Stimulated activated CD4-positive, alpha-beta T cell treated with anti-CD3 and anti-CD28 coated beads, Interleukin-15, amount 100 ng/mL, for 48 hours (primary cell): ENCODE measurements at places on chromosomes 11 and 22.

GRCh38 chr22:20257212-20258020, 10.7 kb downstream of the RTN4R start:
- DNase-seq, result no peak

- no peak for DNase-seq
These were observed 73.4 kb downstream of the ARHGEF12 start for GRCh38 chr11:120409655-120410054.

- no peak for DNase-seq
These were observed 14.4 kb downstream of the ZBTB16 start for GRCh38 chr11:114073828-114074381.

DNA sequence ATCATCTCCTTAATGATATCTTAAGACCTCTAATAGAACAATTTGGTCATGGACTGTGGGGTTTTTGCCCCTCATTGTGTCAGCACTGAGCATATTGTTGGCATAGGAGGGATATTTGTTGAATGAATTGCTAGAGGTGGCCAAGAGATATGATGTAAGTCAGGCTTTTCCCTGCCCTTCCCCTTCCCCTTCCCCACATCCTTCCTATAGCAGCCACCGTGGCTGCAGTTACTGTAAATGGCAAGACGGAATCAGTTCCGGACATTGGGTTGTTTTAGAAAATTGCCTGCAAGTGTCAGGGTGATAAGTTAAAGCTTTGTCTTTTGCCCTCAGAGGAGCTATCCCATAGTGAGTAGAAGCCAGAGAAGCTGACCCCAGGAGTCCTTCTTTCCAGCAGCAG, 23.0 kb downstream of the LIMK2 start:
- DNase-seq, result no peak

- DNase-seq, result no peak
These were observed 54.4 kb upstream of the SYN3 start for GRCh38 chr22:33112580-33112979.

GRCh38 chr11:135002236-135002635, 590.2 kb upstream of the B3GAT1 start:
- no peak for DNase-seq

DNA sequence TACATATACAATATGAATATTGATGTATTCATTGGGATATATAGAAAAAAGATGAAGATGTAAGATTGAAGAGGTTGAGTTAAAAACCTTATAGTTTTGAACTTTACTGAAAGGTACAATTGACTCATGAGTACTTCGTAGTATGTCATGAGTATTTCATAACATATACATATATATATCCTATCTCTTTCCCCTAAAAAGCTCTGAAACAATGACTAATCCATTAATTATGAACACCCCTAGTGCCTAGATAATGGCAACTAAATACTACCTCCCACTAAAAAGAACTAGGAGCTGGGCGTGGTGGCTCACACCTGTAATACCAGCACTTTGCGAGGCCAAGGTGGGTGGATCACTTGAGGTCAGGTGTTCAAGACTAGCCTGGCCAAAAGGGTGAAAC, 31.5 kb downstream of the SLC35F2 start:
- no peak for DNase-seq

DNA sequence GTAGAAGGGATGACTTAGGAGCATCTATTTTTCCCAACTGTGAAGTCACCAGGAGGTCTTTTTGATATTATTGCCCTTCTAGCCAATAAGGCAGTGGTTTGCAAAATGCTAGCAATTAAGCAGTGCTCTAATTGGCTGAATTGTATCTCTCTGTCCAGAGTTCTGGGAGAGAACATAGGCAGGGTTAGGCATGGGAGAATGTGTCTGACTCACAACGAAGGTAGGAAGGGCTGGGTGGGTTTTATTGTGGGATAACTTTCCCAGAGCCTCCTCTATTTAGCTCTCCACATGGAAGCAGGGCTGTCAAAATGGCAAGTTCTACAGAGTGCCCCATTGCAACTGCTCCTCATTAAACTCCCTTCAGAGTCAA, 415.9 kb upstream of the CADM1 start:
- DNase-seq, result no peak

DNA sequence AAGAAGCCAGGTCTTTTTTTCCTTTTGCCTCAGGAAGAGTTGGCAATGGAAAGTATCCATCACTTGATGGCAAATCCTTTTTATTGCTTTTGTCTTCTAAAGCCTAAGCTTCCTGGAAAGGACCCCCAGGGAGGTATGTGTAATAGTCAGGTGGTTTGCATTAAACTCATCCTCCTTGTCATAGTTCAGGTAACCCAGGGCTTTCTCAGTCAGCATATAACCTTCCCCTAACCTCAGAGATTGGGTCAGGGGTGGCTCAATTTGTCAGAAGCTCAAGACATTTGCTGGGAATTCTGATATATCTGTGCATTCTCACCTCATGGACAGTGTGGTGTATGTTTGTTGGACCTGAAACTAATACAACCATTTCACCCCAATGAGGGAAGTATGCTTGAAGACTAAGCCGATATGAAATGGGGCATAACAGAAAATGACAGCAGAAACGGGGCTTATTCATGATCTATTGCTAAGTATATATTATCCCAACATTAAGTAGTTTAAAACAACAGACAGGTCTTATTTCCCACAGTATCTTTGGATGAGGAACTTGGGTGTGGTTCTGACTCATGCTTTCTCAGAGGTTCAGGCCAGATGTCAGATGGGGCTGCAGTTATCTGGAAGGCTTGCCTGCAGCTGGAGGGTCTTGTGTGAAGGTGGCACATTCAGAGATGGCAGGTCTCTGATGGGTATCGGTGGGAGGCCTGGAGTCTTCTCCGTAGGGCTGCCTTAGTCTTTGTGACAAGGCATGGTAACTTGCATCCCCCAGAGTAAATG, 135.8 kb upstream of the SPON1 start:
- DNase-seq, result no peak

GRCh38 chr11:109772892-109773291, 320.3 kb upstream of the ZC3H12C start:
- no peak for DNase-seq

DNA sequence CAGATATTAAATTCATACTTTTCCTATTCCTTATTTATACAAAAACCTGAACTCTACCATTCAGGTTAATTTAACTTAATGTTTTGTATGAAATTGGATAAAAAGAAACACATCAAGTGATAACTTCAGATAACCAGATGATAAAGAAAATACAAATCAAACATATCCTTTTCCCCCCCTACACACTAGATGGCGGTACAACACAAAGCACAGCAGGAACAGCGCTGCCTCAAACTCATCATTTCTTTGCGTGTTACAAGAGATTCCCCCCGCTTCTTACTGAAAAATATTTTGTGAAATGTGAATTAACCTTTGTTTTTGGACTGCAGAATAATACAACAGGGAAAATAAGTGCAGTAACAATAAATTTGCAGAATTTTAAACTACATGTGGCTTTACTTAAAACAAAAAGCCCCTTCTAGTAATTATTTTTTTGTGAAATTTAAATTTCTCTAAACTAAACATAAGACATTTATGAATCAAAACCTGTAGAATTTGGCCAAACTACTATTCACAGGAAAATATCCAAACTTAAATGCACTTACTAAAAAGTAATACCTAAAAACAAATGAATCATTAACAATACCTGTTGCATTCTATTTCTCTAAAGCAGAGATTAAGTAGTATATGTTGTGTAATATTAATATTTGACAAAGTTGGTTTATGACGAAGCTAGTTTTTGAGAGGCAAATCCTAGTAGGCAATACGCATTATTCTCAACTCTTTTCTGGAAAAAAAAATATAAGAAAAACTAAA, 74.4 kb downstream of the ARHGAP32 start:
- DNase-seq, result peak; percentile 12

- DNase-seq, result peak; percentile 53
These were observed 714 bp downstream of the SDF2L1 start for GRCh38 chr22:21642584-21643448.

DNA sequence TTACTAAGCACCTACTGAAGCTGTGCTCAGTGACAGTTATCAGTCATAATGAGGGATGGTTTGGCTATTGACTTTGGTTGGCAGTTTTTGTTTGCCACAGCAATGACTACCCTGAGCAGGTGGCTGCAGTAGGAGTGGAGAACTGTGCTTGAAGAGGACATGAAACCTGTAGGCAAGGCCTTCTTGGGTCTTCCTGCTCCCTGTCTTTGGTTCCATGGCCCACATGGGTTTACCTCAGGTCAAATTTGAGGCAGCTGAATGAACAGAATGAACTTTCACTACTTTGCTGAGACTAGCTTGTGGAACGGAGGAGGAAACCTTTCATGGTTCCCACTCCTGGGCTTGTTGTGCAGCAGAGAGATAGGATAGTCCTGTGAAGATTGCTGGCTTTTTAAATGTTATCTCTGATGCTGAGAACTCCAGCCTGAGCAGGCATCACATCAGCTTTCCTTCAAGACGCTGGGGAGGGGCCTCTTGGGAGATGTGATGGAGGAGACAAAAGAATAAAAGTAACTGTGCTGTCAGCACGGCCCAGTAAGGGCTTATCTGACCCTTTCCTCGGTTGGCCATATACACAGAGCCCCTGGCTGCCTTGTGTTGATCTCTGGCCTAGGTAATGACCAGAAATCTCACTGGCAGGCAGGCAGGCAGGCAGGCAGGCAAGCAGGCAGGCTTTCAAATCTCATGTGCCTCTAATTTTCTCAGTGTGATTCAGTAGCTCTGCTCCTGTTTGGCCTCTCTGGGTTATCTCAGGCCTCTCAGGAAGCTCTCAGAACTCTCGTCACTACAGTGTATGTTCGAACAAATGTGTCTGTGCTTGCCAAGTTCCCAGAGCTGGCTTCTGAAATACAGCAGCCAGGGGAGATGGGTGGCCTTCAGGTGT, 12.0 kb downstream of the STIM1 start:
- no peak for DNase-seq

DNA sequence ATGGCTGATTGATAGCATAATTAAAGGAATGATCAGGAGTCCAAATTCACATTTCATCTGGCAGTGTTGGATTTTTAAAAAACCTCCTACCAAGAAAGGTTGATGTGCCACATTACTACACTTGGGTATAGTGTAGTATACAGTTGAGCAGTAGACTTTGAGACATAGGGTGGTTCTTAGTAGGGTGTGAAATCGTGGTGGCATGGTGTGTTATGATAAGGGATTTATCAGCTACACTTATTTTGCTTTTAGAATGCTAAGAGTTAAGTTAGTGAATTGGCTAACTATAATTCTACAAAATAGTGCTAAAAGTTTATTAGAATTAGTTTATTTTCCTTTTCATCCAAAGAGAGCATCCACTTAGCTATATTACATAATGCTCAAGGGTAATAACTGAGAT, 13.1 kb downstream of the TBCEL start:
- DNase-seq, result no peak

GRCh38 chr11:5276697-5277096, 7.0 kb upstream of the HBE1 start:
- no peak for DNase-seq

- no peak for DNase-seq
These were observed 73.0 kb upstream of the PAX6 start for GRCh38 chr11:31884080-31884479.
